Astrocyte of the spinal cord (primary cell): ENCODE measurements at places on chromosomes 6 and 20.

- DNase-seq: peak; percentile 93
Measured at GRCh38 chr6:132147530-132148011, 196.4 kb upstream of the CCN2 start.

DNA sequence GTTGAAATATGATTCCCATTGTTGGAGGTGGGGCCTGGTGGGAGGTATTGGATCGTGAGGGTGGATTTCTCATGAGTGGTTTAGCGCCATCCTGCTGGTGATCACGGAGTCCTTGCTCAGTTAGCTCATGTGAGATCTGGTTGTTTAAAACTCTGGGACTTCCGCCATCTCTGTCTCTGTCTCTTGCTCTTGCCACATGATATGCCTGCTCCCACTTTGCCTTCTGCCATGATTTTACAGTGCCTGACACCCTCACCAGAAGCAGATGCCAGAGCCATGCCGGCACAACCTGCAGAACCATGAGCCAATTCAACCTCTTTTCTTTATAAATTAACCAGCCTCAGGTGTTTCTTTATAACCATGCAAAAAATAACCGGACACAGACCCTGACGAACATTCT lies 44.7 kb upstream of the ZFP64 start:
- no peak for DNase-seq

DNA sequence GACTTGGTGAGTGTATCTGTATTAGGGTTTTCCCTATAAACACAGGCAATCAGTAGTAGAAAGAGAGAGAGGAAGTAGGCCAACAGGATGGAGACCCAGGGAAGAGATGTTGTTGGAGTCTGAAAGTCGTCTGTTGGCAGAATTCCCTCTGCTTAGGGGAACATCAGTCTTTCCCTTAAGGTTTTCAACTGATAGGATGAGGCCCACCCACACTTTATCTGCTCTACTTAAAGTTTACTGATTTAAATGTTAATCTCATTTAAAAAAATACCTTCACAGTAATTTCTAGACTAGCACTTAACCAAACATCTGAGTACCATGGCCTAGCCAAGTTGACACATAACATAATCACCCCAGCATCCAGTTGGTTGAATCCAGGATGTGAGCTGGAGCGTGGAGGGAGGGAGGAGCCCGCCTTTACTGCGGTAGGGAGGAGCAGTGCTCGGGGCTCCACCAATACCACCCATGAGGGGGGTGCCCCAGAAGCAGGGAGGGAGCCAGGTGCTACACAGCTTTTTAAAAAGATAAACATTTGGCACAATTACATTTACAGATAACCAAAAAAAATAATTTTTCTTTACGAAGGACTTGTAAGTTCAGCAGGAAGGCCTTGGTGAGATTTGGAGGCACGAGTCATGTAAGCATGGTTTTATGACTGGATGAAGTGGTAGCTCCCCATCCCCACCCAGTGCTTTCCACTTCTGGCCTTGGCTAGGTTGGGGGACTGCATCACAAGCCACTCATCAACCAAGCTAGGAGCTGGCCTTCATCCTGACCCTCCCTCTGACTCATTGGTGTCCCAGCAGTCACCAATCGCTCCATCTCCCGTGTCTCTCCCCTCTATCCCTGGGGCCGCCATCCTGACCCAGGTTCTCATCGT lies 18.4 kb upstream of the SNX9 start:
- no peak for DNase-seq

DNA sequence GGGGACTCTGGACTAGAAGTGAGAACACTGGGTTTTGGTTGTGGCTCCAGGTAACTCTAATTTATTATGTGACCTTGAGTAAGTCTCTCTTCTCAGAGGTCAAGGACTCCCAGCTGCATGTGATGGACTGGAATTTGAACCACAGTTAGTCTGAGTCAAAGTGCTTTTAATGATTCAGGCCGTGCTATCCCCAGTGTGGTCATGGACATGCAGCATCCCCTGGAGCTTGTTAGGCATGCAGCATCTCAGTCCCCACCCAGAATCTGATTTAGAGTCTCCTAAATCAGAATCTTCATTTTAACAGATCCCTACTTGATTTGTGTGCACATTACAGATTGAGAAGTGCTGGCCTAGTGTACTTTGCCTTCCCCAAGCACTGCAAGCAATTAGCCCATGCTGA lies 74.2 kb downstream of the TOX2 start:
- DNase-seq: peak; percentile 29
